Spleen (tissue), 13 donors: ENCODE measurements at places on chromosomes 4 and X.

- no peak for DNase-seq
Observed at GRCh38 chrX:92213786-92214185, 434.6 kb downstream of the PCDH11X start.

DNA sequence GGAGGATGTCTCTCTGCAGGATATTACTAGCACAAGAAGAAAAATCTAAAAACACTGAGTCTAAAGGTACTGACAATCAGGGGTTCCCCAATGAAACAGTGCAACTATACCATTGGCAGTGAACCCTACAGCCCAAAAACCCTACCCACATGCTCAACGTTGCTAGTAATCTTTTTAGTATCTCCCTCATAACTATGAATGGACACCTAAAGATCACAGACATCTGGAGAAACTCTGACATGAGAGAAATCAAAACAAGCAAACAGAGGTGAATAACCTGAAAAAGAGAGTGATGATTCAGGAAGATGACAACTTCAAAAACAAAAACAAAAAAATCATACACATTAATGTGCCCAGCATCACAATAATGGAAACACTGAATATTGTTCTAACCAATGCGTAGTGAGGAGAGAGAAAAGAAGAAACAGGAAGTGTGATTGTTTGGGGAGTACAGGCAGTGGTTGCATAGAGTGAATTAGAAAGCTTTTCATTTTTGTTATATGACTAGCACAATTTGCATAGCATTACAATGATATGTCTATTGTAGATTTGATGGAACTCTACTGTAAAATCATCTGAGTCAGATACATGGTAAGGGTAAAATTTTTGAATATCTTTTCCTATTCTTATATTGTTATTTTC lies 78.9 kb upstream of the FMR1 start:
- DNase-seq, result no peak

GRCh38 chr4:125225806-125226205 lies 88.9 kb upstream of the FAT4 start:
- no peak for DNase-seq

DNA sequence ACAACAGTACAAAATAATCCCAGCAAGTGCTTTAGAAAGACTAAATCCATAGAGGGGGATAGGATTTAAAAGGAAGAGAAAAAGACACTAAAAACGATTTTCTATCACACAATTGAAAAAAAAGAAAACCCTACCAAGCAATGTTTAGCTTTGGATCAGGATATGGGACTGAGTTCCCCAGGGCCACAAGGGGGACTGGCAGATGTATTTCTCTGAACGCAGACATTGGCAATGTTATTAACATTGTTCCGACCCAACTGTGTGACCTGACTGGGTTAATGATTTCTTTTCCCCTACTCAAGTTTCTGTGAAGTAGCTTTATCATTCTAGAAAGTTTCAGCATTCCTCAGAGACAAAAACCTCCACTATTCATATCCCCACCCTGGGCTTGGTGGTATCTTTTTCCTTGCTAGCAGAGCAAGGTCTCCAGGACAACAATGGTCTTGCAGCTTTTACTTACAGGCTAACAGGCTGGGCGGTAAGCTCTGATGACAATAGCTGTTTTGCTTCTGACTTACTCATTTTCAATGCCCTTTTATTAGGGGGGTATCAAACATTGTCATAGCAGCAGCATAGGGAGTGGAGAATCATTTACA lies 25.8 kb downstream of the SLC7A11 start:
- DNase-seq, result no peak

DNA sequence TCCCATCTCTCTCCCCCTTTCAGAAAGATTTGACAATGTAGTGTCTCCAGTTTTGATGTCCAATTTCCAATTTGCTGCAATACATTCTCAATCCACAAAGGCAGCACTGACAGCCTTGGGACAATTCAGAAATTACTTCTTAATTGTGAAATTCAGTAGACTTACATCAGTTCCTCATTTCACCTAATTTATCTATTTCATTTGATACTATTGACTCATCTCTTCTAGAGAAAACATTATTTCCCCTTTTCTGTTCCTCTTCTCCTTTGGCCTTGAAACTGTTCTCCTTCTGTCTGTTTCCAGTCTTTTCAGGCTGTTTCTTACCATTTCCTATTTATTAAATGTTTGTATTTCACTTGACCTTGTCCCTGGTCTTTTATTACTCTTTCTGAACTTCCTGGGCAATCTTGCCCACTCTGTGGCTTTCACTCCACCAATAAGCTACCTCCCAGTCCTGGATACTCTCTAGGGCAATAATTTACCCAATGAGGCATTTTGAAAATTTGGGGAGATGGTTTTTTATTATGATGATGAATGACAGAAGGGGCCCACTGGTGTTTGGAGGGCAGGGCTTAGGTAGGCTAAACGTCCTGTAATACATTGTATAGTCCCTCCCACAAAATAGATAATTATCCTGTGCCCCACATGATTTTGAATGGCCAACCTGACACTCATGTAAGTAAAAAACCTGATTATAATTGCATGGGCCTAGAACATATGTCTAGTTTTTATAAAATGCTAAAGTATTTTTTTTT lies 498.0 kb upstream of the BOD1L1 start:
- DNase-seq, result no peak

GRCh38 chr4:41994461-41994985 lies 4.2 kb downstream of the SLC30A9 start:
- no peak for DNase-seq

- no peak for DNase-seq
Observed at GRCh38 chr4:147052361-147052760, 106.7 kb upstream of the TTC29 start.

GRCh38 chrX:69027181-69028005 lies 137.9 kb downstream of the PJA1 start:
- DNase-seq, result no peak

- DNase-seq, result no peak
Observed at GRCh38 chr4:36213977-36214376, 30.3 kb downstream of the ARAP2 start.

DNA sequence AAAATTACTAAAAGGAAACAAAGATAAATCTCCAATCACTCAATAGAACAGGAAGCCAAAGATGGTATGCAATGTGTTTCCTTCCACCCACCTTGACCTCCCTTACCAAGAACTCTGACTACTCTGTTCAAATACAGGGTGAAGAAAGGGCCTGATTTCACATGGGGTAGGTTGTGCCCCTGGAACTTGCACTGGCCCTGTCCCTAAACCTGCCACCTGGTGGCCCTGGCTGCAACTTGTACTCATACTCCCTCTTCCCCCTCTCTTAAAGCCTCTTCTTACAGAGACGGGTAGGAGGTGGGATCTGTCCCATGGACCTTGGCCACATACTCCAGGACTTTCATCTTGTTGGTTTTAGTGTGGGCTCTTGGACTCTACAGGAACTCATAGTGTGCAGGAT lies 17.3 kb upstream of the TMEM185A start:
- DNase-seq, result no peak

- DNase-seq, result no peak
Observed at GRCh38 chrX:132657876-132658275, 169.0 kb upstream of the MBNL3 start.

DNA sequence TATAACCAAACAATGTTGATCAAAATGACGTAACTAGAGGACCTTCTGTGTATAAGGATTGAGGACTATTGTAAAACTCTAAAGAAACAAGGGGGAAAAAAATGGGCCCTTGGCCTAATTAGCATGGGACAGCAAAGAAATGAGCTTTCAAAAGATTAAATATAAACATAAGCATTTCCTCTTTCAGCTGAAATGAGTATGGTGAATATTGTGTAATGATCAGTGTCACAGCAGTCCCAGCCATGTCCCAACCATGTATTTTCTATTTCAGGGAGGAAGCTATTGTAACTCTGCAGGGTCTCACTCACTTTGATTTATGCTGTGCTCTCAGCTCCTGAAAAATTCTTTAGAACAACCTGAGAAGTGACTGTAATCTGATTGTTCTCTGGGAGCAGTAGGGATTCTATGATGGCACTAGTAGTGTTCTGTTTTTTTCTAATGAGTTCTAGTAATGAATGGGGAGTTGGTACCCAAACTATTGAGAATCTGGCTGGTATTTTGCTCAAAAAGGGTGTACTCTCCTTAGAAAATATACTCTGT lies 25.8 kb downstream of the ANXA10 start:
- no peak for DNase-seq

DNA sequence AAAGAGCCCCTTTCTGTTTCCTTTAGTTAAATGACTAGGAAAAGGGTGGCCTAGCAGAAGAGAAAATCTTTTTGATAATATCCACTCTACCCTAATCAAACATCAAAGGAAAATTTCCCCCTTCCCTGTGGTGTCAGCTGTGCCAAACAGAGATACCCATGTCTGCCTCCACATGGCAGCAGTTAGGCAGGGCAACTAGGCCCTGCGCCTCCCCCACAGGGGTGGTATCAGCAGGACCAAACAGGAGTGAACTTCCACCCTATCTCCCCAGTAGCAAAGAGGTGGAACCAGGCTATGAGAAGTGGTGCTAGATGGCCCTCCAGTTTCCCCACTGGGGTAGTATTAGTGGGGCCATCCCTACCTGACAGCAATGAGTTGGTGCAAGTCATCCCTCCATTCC lies 19.8 kb upstream of the XKRX start:
- no peak for DNase-seq

GRCh38 chr4:116064331-116064730 lies 950.9 kb upstream of the NDST4 start:
- no peak for DNase-seq

DNA sequence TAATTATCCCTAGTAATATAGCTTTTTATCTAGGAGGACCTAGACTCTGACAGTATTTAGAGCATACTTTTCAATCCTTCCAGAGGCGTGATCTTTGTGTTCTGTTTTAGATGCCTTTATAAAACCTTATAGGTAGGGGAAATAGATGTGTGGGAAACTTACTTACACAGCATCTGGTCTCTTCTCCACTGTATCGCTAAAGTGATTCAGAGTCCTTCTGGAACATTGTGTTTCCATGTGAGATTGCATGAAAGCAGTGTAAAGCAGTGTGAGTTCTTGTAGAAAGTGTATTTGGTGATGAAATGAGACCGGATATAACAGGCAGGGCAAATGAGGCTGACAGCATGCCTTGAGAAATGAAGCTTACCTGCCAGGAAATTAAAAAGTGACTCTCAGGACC lies 9.5 kb downstream of the GABRB1 start:
- no peak for DNase-seq

- DNase-seq, result no peak
Observed at GRCh38 chr4:3235030-3235345, 14.0 kb upstream of the MSANTD1 start.

DNA sequence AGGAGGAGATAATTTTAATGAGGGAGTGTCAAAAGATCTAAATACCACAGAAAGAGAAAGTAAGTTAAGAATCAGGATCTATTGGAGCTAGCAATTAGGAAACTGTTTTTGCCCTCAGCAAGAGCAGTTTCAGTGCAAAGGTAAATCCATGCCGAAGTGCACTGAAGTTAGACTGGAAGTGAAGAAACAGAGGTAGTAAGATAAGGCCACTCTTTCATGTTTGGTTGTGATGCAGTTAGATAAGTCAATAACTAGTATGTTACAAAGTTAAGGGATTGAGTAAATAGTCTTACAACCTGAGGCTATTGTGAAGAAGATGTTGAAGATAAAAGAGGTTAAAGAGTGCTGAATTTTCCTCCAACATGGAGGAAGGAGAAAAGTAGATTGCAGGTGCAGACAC lies 46.7 kb upstream of the UCP1 start:
- no peak for DNase-seq

DNA sequence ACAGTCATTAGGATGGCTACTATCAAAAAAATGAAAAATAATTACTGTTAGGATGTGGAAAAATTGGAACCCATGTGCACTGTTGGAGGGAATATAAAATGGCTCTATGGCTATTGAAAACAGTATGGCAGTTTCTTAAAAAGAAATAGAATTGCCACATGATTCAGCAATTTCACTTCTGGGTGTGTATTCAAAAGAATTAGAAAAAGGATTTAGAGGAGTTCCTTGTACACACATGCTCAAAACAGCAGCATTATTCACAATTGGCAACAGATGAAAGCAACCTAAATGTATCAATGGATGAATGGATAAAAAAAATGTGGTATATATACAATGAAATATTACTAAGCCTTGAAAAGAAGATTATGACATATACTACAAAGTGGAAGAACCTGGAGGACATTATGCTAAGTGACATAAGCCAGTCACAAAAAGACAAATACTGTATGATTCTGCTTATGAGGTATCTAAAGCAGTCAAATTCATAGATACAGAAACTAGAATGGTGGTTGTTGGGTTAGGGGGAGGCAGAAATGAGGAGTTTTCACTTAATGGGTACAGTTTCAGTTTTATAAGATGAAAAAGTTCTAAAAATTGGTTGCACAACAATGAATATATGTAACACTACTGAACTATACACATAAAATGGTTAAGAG lies 123.2 kb downstream of the ELOVL6 start:
- no peak for DNase-seq

GRCh38 chr4:53043891-53044650 lies 182.0 kb downstream of the RASL11B start:
- no peak for DNase-seq

DNA sequence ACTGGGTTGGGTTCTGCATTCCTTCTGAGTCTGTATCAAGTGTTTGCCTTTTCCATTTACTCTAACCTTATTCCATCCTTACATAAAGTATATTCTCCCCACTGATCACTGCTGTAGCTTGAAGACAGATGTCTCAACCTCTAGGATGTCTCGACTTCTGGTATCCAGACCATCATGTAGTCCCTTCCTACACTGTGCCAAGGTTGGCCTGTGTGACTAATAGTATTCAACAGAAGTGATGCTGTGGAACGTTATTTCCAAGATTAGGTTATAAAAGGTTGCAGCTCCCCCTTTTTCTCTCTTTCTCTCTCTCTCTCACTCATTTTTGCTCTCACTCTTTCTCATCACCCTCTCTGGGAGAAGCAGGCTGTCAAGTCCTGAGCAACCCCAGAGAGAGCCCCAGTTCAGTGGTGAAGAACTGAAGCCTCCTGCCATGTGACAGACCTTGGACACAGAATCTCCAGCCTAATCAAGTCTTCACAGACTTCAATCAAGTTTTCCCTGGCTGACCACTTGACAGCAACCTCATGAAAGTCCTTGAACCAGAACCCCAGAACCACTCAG lies 75.4 kb downstream of the PRDM5 start:
- no peak for DNase-seq

- no peak for DNase-seq
Observed at GRCh38 chr4:181757910-181758660, 485.1 kb upstream of the TENM3 start.

- no peak for DNase-seq
Observed at GRCh38 chrX:43345166-43345565, 310.9 kb upstream of the MAOA start.

DNA sequence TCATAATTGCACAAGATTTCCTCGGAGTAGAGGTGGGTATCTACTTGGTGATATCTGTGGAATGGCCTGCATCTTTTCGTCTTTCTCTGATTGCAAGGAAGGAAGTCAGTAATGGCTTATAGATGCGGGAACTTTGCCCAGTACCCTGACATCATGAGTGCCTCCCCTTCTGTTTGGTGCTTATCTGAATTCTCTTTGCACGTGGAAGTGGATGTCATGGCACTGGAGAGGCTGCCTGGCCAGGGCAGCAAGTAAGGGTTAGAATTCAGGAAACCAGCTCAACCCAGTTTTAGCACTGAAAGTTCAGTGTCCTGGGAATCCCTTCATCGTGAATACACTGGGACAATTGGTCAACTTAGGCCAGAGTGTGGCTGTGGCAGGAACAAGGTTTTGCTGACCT lies 83.5 kb upstream of the RAPGEF2 start:
- DNase-seq, result no peak
